ENCODE measurements at places on chromosomes 16 and 17.
A peak's percentile ranks its signal among the peaks of the same experiment; 100 is the strongest.

DNA sequence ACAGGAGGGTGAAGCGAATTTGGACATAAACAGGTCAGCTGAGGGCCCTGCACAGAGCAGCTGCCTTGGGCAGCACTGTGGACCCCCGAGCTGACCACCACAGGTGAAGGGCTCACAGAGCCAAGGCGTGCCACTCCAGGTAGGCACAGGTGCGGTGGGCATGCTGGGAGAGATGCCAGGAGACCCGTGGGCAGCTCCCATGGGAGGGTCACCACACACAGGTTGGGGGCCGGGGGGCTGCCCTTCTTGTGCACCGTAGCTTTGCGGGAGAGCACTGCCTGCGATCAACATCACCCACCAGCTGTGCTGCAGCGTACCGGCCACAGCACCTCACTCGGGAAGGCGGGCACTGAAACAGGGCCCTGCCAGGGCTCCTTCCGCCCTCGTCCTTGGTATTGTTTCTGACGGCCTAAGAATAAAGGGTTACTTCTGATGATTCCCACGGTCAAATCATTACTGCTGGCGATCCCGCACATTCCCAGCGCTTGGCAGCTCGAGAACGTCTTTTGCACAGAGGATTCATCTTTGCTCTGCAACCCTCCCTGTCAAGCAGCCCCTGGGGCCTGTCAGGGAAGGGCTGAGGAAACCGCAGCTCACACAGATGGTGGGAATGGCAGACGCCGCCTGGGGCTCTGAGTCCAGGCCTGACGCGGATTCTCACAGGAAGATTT, 181.7 kb downstream of the BANP start:
- DNase-seq, result no peak

GRCh38 chr17:4394208-4395110, 28.0 kb upstream of the UBE2G1 start:
- DNase-seq, result no peak

DNA sequence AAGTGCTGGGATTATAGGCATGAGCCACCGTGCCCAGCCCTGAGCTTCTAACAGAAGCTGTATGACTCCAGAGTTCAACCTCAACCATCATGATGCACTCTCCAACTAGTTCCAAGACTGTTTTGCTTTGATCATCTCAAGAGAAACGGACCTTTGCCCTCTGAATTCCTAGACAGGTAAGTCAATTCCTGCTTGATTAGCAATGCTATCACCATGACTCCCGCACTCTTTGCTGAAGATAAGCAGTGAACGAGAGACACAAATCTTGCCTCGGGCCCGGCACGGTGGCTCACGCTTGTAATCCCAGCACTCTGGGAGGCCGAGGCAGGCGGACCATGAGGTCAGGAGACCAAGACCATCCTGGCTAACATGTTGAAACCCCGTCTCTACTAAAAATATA, 22.2 kb downstream of the ANKFY1 start:
- no peak for DNase-seq

DNA sequence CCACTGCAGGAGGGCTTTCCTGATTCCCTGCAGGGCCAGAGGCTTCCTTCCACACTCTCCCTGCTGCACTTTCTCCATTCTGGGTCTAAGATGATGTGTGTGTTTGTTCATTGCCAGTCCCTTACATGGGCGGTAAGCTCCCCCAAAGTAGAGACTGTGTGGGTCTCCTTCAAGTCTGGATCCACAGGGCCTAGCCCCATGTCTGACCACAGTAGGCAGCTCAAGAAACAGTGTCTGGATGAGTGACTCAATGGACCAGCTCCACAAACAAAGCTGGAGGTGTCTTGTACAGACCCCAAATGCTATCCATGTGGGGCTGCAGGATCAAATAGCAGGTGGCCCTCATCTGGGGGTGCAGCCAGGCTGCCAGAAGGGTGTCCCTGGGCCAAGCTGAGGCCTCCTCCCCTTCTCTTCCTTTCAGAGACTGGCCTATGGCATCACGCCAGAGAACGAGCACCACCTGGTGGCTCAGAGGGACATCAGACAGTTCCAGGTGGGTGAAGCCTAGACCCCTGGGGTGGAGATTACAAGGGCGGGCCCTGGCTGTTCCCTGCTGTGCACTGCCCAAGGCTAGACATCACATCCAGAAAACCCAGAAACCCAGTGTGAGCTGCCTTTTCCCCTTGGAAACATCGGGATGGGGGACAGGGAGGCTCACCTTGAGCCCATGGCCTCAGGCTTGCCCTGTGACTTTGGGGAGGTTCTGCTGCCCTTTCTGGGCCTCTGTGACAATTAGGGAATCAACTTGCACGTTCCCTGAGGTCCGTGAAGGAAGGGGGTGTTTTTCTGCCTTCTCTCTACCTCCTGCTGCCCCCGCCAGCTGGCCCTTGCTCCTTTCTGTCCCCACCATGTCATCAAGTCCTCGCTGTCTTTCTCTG, 45.9 kb downstream of the SLC6A2 start:
- DNase-seq, result no peak

- no peak for DNase-seq
Measured at GRCh38 chr16:87729266-87729954, 36.4 kb downstream of the KLHDC4 start.

DNA sequence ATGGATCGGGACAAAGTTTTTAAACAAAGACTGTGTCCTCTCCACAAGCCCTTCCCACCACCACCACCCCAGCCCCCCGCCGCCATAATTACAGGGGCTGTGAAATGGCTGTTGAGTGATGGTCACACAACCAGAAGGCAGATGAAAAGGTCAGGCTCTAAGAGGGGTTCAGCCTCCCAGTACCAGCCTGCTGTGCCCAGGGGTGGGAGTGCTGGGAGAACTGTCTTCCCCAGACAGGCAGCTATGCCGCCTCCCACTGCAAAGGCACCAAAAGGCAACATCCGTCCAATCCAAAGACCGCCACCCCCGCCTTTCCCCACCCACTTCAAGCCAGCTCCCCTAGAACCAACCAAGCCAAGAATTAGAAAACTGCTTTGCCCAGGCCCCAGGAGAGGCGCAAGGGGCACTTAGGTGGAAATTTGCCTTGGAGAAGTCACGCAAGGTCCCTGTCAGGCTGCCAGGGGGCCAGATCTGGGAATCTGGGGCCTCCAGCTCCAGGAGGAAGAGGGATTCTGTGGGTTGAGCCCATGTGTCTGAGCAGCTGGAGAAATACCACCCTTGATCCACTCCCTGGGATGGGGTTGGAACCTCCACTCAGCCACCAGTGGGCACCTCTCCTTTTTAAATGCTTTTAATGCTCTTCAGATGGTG, 14.4 kb downstream of the CARHSP1 start:
- DNase-seq, result no peak

DNA sequence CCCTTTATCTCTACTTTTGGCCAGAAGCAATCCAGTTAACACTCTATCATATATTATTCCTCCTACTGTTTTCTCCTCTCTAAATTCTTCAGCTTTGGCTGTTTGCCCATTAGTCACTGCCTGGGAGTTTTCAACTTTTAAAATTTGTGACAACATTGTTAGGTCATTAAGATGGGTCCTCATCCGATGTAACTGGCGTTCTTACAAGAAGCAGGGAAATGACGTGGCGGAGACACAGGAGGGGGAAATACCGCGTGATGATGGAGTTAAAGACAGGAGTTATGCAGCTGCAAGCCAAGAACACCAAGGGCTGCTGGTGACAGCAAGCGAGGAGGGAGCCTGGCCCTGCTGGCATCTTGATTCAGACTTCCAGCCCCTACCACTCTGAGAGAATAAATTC, 34.8 kb upstream of the CPHXL start:
- no peak for DNase-seq

GRCh38 chr17:50482516-50482915, 3.9 kb downstream of the RSAD1 start:
- DNase-seq, result peak; percentile 66

Measured in activated CD4-positive, alpha-beta T cell treated with anti-CD3 and anti-CD28 coated beads, Interleukin-2, amount 50 U/mL, for 4 hours (primary cell).